ENCODE measurements at places on chromosomes 7 and 10. TPM values are rescaled to one million over a fixed set of nuclear protein-coding genes. Genes with fewer than 3 reads are reported as not detected.

The NPY gene
- total RNA-seq, result not detected

The ANXA8 gene
- total RNA-seq, result 0.39 TPM

The NANOS1 gene
- total RNA-seq, result 1.4 TPM

The RNF32 gene
- total RNA-seq, result 2.0 TPM

The ANKRD22 gene
- not detected for total RNA-seq

The NME8 gene
- not detected for total RNA-seq

The TCAF2 gene
- 8.2 TPM for total RNA-seq

The NCF1 gene
- not detected for total RNA-seq

The TASOR2 gene
- total RNA-seq, result 93.6 TPM
